Lung (tissue), 17 donors: ENCODE measurements at places on chromosomes 16 and 17. TPM values are rescaled to one million over a fixed set of nuclear protein-coding genes. Genes with fewer than 3 reads are reported as not detected.

INCA1 gene
- 3.4 TPM for polyA plus RNA-seq

TRPV2 gene
- 45.1 TPM for polyA plus RNA-seq

MYH13 gene
- polyA plus RNA-seq: 0.02 TPM

CDH5 gene
- polyA plus RNA-seq: 29.9 TPM

EVI2B gene
- 27.7 TPM for polyA plus RNA-seq

ZSCAN10 gene
- not detected for polyA plus RNA-seq

ABCC12 gene
- not detected for polyA plus RNA-seq

HSPB9 gene
- 0.18 TPM for polyA plus RNA-seq

EPOP gene
- 1.6 TPM for polyA plus RNA-seq

HSD3B7 gene
- polyA plus RNA-seq: 21.1 TPM

HOXB13 gene
- polyA plus RNA-seq: not detected

CCDC154 gene
- polyA plus RNA-seq: 1.5 TPM

GALR2 gene
- polyA plus RNA-seq: 0.44 TPM

COX6A2 gene
- not detected for polyA plus RNA-seq

SLC16A6 gene
- 10.9 TPM for polyA plus RNA-seq

KRTAP2-1 gene
- not detected for polyA plus RNA-seq

CNTD1 gene
- 0.61 TPM for polyA plus RNA-seq

ICAM2 gene
- polyA plus RNA-seq: 64.1 TPM

DNAJC7 gene
- 66.2 TPM for polyA plus RNA-seq

MRM1 gene
- polyA plus RNA-seq: 8.2 TPM

MRC2 gene
- 15.9 TPM for polyA plus RNA-seq

MBTD1 gene
- 4.3 TPM for polyA plus RNA-seq

TMEM11 gene
- polyA plus RNA-seq: 29.4 TPM

ASGR2 gene
- 3.5 TPM for polyA plus RNA-seq

CACNA1G gene
- polyA plus RNA-seq: 0.18 TPM

TMC8 gene
- polyA plus RNA-seq: 21.2 TPM

BCO1 gene
- 0.06 TPM for polyA plus RNA-seq

GPR179 gene
- 0.06 TPM for polyA plus RNA-seq

CDRT4 gene
- 8.7 TPM for polyA plus RNA-seq

ROGDI gene
- 28.4 TPM for polyA plus RNA-seq

SENP3 gene
- 54.4 TPM for polyA plus RNA-seq

CASKIN1 gene
- 0.15 TPM for polyA plus RNA-seq

CA5A gene
- polyA plus RNA-seq: not detected

TBC1D3K gene
- polyA plus RNA-seq: not detected

CRYM gene
- polyA plus RNA-seq: 11.9 TPM

RHBDL3 gene
- polyA plus RNA-seq: 0.17 TPM

KRTAP3-2 gene
- not detected for polyA plus RNA-seq

PPY gene
- polyA plus RNA-seq: not detected

EVPLL gene
- 4.3 TPM for polyA plus RNA-seq

MT3 gene
- 1.3 TPM for polyA plus RNA-seq

OR2C1 gene
- polyA plus RNA-seq: not detected

MYH11 gene
- 25.7 TPM for polyA plus RNA-seq

MT1G gene
- 118 TPM for polyA plus RNA-seq

VPS35L gene
- polyA plus RNA-seq: 27.4 TPM

SCGB1C2 gene
- not detected for polyA plus RNA-seq

GRAP gene
- 14.3 TPM for polyA plus RNA-seq

HLF gene
- polyA plus RNA-seq: 3.2 TPM

CLEC19A gene
- not detected for polyA plus RNA-seq

PPM1E gene
- 0.08 TPM for polyA plus RNA-seq

DERL2 gene
- 57.9 TPM for polyA plus RNA-seq
